ENCODE measurements at places on chromosomes 2 and 18.

DNA sequence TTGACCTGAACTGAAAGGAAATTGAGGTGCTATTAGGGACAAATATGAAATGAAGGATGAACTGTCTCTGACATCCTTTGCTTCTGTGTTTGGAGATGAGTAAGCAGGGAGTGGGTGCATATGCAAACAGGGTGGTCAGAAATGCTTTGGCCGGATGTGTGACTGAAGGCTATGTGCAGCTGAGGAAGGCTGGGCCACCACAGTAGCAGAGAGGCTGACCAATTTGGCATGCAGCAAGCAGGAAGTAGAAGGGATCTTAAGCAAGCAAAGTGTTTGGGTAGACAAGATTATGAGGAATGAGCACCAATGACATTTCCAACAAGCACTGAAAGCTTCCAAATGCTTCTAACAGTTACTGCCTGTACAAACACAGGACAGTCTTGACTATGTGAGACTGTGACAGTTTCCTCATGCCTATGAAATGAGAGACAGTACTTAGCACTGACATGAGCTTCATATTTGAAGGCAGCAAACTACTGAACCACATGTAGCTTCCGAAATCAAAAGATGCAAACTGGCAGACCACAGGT is 3.3 kb upstream of the ACTR3 start:
- DNase-seq, result peak; percentile 49

DNA sequence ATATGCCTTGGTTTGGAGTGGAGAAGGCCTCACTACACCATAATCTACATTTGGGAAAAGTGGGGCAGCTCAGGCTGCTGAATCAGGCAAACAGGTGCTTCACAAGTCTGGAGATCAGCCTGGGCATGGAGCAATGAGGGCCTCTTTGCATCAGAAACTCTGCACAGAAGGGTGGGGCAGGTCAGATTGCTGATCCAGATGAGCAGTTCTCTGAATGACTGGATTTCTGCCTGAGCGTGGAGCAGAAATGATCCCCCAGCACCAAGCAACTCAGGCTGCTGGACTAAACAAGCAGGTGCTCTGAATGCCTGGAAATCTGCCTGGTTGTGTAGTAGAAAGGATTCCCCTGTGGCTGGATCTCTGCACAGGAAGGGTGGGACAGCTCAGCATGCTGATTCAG is 605.3 kb upstream of the ZNF804A start:
- no peak for DNase-seq

- DNase-seq, result peak; percentile 16
Observed at GRCh38 chr2:71801969-71802368, 345.7 kb downstream of the CYP26B1 start.

DNA sequence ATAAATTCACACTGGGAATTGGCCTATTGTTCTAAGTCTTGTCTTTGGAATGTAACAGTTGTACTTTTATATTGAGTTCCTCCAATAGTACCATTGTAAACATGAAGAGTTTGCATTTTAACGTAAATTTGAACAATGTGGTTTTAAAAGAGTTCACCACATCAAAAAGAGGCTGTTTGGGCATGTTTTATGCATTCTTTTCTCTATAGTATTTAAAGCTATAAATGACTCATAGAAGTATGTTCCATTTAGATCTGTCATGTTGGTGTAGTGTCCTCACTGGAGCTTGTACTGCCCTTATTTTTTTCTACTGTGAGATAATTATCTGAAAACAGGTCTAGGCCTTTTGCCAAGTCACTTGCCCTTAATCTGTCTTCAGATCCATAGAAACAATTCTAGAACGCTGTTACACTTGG is 141.9 kb downstream of the RHBDD1 start:
- peak; percentile 68 for DNase-seq

- no peak for DNase-seq
Observed at GRCh38 chr18:24811950-24812681, 351.7 kb downstream of the HRH4 start.

DNA sequence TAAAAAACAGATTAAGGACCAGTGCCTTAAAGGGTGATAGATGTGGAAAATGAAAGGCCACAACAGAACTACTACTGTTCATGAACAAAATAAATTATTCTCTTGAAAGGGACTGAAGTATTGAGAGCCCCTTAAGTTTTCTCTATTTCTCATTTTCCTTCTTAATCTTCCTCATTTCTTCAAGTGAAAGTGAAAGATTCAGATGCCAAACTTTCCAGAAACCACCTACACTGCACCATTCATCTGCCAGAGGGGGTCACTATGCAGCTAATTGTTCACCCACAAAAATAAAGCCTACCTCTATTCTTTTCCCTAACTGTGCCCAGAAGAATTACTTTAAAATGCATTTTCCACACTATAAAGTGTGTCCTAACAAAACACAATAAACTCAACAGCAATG is 140.1 kb downstream of the NR4A2 start:
- DNase-seq, result peak; percentile 65

DNA sequence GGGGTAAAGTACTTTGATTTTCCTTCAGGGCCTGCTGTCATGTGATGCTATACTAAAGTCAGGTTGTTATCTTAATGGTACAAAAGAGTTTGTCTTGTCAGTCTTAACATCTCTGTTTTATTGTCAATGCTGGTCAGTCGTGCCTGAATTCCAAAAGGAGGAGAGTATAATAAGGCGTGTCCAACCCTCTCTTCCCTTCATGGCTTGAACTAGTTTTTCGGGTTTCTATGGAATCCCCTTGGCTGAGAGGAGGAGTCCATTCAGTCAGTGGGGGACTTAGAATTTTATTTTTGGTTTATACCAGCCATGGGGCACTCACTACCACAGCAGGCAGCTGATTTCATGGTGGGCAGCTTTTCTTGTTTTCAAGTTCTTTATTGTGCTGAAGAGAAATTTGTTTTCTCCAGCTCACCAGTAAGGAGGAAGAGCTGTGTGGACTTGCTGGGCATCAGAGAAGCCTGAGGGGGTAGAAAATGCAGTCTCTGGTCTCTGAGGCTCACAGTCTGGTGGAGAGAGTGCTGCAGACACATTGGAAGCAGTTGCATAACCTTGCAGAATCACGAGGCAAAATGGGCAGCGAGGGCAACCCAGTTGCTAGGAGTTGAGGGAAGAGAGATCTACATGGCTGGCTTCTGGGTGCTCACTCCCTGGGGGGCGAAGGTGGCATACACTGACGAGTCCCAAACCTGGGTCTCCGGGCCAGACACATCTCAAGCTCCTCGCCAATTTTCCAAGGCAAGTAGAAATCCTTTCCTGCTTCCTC is 193.1 kb downstream of the ZBTB7C start:
- DNase-seq, result no peak

GRCh38 chr2:134917360-134917865 is 1.2 kb upstream of the CCNT2 start:
- DNase-seq, result no peak

DNA sequence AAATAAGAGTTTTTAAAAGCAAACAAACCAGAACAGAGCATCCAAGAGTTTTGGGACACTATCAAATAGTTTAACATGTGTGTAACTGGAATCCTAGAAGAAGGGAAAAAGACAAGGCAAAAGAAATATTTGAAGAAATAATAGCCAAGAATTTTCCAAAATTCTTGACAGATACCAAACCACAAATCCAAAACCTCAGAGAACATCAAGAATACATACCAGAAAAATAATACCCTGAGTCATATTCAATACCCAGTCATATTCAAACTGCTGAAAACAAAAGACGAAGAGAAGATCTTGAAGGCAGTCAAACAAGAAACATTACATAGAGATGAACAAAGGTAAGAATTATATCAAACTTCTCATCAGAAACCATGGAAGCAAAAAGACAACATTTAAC is 22.9 kb downstream of the INO80C start:
- DNase-seq, result no peak

GRCh38 chr2:144460727-144461307 is 59.1 kb downstream of the ZEB2 start:
- no peak for DNase-seq

DNA sequence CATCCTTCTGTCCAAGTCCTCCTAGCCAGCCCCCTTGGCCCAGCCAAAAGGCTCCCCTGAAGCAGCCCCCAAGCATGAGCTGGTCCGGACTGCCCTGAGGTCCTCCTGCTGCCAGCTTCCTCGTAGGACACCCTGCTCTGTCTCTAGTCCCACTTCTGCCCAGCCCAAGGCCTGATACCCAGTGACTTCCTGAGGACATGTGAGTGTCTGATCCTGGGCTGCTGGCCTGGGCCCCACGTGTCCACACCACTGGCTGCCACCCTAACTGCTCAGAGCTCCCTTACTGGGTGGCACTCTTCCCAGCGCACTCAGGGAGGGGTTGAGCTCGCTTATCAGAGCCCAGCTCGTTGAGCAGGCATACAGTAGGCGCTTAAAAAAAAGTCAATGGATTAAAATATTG is 34.4 kb upstream of the PDIA6 start:
- DNase-seq, result no peak

GRCh38 chr2:67076239-67076624 is 320.9 kb upstream of the ETAA1 start:
- no peak for DNase-seq

GRCh38 chr2:100865816-100866460 is 46.0 kb downstream of the NPAS2 start:
- no peak for DNase-seq

GRCh38 chr2:46050027-46050426 is 247.2 kb upstream of the EPAS1 start:
- no peak for DNase-seq

DNA sequence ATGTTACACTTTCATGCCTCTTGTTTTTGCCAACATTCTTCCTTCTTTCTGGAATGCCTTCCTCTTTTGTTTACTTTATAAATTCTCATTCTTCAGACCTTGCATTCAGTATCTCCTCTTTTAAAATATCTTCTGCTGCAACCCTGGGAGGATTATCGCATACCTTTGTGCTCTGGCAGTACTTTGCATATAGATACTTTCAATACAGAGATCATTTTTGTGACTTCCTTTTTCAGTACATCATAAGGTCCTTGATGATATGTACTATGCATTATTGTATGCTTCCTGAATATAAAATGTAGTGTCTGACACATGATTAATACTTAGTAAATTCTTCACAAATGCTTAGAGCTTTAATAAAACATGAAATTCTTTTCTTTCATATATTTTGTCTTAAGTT is 538.7 kb downstream of the TRIB2 start:
- DNase-seq, result no peak

DNA sequence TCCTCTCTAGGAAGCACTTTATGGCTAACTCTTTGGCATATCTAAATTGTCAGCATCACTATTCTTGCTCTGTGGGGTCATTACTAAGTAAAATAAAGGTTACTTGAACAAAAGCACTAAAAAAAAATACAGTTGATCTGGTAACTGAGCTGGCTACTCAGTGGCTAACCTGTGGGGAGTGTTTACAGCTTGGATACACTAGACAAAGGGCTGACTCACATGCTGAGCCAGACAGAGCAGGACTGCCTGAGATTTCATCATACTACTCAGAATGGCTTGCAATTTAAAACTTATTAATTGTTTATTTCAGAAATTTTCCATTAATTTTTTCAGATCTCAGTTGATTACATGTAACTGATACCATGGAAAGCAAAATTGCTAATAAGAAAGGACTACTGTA is 1690.4 kb upstream of the SLC39A10 start:
- peak; percentile 72 for DNase-seq

GRCh38 chr2:74870951-74871350 is 37.0 kb downstream of the HK2 start:
- no peak for DNase-seq

DNA sequence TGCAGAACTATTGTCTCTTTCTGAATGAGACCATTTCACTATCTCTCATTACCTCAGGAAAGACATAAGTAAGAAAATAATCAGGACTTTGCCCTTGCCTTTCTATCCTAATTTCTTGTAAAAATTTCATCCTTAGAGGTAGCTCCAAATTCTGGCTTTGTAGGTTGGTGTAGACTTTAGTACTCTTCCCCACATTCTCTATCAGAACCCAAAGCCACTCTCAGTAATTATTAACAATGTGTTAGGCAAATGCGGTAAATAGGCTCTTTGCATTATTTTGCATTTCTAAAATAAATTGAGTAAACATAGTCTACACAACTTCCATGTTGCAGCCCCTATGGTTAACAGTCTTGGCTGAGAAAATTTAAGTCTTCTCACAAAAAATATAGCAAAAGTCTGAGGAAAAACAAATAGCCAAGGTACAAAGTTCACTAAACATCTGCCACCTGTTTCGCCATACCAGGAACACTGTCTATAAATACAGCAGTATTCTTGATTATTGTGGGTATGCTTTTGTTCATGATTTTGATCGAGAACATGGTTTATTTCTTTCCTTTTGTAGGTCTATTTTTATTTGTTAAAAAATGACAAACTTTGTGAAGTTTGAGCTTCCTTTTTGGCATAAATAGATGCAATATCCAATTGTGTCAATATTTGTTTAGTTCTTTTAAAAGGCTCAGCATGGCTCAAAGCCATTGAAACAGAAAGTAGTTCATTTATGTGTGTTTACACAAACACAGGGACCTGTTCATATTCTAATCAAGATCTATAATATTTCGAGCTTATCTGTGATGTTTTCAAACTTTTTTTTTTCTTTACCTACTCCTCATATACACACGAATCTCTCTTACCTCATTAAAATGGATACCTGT is 1061.5 kb downstream of the CNTNAP5 start:
- no peak for DNase-seq

DNA sequence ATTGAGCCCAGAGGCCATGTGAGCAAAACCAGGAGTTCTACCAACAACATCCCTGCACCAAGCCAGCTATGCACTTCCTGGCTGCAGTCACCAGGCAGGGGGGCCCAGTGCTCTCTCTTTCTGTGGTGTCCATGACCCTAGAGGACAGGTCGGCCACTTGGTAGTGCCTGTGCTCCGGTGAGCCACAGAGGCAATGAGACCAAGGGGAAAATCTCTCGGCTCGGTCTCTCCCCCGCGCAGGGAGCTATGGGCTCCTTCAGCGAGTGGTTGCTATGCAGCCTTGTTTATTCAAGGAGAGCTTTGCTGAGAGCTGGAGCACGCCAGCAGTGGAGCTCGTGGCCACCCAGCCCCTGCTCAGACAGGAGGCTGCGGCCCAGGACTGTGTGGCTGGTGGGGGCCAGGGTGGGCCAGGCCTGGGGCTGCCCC is at the start of gene TOGARAM2:
TOGARAM2 (plus strand) TSS at position 283 of the 426 bp plus-strand sequence. CDS start 13,537 bp downstream, outside the sequence.
- DNase-seq, result no peak
